ENCODE measurements at places on chromosomes 4 and X.

DNA sequence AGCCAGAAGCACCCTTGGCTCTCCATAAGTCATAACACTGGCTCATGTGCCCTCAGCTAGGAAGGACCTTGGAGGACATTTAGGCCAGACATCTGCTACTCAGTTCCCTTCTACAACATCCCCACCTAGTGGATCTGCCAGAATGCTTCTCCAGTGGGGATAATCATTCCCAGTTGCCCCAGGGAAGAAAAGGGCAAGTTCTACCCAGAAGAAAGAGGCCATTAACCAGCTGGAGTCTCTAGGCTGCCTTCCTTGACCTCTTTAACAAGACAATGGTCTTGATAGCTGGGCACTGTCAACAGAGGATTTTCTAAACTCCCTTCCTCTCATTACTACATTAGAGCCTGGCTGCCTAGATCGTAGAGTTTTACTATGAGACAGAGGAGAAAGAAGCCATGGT is 42.0 kb downstream of the LGI2 start:
- no peak for DNase-seq

- peak; percentile 79 for DNase-seq
These were observed 5.6 kb downstream of the FLNA start for GRCh38 chrX:154368630-154369448.

DNA sequence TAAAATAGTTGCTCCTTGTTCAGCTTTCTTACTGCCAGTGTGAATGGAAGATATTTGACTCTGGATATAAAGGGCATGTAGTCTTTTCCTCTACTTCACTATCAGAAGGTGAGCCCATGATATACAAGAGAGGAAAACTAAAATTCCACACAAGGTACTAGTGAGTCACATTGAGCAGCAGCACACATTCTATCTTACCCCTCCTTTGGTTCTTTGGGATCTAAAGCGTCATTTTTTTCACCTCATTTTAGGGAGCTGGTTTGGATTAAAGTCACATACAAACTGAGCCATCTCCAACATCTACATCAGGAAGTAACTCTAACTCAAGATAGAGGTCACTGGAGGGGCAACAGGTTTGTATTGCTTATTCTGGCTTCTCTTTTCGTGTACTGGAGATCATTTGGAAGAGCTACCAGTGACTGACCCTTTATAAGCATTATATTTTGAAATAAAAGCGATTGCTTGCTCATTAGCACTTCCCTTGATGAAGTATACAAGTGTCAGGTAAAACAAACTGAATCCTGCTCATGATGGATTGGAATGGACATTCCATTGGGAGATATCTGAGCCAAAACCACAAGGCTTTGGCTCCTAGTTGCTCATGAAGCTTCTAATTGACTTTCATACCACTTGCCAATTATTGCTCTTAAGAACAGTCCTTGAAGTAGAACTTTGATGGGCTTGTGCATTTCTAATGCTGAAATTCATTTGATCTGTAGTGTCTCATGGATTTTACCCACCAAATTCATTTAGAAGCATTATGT is 124.1 kb downstream of the SPCS3 start:
- DNase-seq, result no peak

GRCh38 chr4:77158487-77158861 is 1.5 kb downstream of the CCNG2 start:
- peak; percentile 2 for DNase-seq

GRCh38 chr4:140305053-140305452 is 68.4 kb upstream of the SCOC start:
- DNase-seq, result no peak

DNA sequence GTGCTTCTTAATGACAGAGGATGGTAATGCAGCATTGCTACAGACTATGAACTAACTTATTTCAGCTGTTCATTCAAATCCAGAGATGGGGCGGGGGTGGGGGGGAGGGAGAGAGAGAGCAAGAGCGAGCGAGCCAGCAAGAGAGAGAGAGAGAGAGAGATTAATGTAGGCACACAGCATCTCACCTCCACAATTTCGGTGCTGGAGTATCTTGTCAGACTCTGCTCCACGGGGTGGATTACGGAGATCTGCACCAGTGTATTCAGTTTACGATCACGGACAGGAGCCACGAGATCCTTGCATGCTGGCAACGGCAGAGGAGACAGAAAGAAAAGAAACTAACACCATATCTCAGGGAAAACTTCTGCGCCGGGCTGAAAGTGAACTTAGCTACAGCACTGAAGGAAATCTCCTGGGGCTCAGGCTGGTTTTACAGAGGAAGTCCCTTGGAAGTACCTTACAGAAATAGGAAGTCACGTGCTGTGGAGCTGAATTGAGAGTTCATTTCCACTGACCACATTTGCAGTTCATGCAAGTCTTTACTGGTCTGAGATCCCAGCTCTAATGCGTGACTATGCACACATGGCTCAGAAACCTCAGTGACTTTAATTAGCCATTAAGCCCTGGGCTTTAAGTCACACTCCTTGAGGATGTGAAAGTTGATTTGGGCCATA is 440.9 kb downstream of the INPP4B start:
- DNase-seq, result peak; percentile 17

- DNase-seq, result no peak
These were observed 10.5 kb upstream of the TMEM165 start for GRCh38 chr4:55385201-55385649.

DNA sequence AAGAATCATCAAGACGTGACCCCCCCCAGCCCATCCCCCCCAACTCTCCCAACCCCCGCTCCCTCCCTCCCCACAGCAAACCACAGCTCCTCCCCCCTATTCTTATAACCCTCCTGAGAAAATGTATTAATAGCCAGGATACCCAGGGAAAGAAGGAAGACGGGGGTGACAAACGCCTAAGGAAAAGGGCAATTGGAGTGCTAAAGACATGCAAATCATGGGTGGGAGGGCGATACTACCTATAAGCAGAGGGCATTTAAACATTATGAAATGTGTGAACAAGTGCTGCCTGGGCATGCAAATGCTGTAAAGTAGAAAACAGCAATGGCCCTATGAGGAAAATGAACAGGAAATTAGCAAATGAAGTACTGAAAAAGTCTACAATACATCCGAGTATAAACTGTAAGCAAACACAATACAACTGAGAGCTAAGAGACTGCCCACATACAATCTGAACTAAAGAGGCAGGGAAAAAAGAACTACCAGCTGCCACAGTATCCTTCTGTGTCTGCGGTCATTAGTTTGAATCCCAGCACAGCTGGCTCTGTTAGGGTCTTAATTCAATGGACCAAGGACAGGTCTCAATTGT is 2.4 kb downstream of the CXXC4 start:
- no peak for DNase-seq

DNA sequence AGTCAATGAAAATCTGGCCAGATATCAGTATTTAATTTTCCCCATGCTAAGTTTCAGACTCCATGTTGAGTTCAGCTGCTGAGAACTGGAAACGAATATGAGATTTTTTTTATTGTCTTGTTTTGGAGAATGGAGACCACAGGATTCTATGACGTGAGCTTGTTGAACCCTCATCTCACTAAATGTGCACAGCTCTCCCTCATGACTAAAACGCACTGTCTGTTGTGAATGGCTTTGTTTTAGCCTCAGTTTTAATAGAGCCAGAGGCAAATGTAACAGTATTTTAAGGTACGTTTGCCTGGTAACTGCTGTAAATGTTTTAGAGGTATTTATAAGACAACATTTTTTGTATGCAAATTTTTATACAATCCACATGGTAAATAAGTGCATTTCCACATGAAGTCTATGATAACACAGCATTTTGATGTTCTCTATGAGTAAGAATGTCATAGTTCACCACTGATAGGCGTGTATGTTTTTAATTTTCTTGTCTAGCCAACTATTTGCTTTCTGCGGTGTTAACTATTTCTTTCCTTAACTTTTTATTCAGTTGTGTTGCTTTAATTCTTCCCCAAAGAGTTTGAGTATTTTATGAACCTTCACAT is 1159.3 kb upstream of the TENM3 start:
- no peak for DNase-seq

GRCh38 chr4:108359130-108359985 is 190.6 kb upstream of the LEF1 start:
- DNase-seq, result no peak

GRCh38 chr4:1154523-1155182 is 17.7 kb downstream of the SPON2 start:
- DNase-seq, result no peak

- no peak for DNase-seq
These were observed 10.7 kb downstream of the CLNK start for GRCh38 chr4:10673817-10674369.

GRCh38 chr4:155505321-155505720 is 128.6 kb upstream of the MAP9 start:
- no peak for DNase-seq

- DNase-seq, result no peak
These were observed 50.8 kb downstream of the SMIM14 start for GRCh38 chr4:39587881-39588280.

- DNase-seq, result no peak
These were observed 28.7 kb downstream of the EFHC2 start for GRCh38 chrX:44314808-44315207.

- DNase-seq, result no peak
These were observed 49.4 kb downstream of the RPS6KA3 start for GRCh38 chrX:20217271-20217670.

DNA sequence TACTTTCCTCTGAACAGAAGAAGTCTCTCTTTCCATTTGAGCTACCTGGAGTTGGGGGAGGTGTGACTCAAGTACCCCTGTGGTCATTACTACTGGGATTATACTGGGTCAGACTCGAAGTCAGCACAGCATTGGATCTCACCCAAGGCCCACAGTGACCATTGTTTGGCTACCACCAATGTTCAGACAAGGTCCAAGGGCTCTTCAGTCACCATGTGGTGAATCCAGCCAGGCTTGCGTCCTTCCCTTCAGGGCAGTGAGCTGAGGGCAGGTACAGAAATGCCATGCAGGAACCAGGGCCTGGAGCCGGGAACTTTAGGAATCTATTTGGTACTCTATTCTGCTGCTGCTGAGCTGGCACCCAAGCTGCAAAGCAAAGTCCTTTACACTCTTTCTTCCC is 5.5 kb upstream of the SLC4A4 start:
- no peak for DNase-seq

DNA sequence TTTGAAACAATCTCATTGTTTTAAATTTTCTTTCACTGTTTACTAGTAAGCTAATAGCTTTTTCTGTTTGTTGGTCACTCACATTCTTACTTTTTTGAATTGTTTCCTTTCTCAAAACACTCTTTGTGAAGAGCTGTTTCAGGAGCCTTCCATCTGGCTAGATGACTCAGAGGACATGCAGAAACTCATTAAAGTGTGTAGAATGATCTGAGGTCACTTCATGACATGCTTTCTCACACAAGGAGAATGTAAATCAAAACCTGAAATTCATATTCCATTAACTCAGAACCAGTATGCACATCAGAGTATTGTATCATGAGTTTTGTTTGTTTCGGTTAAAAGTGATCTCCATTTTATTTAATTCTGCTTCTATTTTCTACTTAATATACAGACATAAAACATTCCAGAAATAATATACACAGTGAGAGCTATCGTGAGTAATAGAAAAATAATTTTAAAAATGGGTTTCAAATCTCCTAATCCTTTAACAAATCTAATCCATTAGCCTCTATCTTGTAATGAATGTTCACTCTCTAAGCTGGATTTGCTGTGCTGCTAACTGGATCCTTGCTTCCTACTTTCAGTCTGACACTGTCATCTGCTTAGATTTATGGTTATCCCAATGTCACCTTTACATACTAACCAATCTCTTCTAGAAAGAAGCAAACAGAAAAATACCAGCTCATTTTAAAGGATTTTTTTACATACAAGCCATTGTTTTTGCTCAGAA is 449.6 kb downstream of the FSTL5 start:
- DNase-seq, result no peak

DNA sequence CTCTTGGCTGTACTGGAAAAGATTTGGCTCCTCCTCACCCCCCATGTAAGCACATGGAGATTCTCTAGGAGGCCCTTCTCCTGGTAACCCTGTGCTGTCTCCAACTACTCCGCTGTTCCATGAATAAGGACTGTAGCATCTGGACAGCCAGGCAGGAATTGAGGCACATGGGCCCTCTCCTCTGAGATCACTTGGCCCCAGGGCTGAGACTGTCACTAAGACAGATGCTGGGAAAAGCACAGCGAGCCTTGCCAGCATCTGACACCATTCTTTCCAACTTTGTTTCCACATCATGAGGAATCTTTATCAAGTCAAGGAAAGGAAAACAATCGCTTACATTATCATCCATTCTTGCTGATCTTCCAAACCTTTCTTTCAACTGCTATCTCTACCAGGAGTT is 222.6 kb upstream of the INTU start:
- DNase-seq, result no peak

GRCh38 chrX:15150586-15150985 is 119.3 kb downstream of the ASB9 start:
- DNase-seq, result no peak

- peak; percentile 54 for DNase-seq
These were observed at the start of gene SLC9A6 for GRCh38 chrX:135985157-135985972. TSS of gene SLC9A6 (plus strand) at chrX:135985435. CDS start at chrX:135985659, 224 bp downstream.

DNA sequence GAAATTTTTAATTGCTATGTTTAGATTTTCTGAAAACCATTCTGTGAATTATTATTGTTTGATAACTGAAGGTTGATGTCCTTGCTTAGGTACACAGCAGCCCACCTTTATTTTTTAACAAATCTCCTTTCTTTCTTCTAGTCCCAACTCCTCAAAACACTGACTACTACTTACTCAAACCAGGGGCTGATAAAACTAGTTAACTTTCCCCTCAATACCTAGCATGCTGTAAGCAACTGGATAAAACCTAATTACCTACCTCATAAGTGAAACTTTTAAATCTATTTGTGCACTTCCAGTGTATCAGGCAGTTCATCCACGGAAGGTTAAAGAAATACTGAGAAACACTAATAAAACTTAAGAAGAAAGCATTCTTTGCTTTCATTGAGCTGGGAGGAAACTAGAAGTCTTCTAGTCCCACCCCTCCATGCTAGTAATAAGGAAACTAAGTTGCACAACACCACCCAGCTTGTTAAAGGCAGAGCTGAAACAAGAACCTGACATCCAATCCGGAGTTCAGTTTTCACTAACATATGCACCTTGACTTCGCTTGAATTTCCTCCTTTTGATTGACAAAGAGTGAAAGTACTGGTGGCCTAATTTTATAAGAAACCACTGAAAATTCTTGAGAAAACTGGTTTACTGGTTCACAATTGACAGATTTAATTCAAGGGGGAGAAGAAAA is 180.2 kb upstream of the TET2 start:
- no peak for DNase-seq

- DNase-seq, result no peak
These were observed 186.8 kb downstream of the NWD2 start for GRCh38 chr4:37431417-37431743.

- no peak for DNase-seq
These were observed 122.4 kb downstream of the BCOR start for GRCh38 chrX:39975101-39975925.

- DNase-seq, result peak; percentile 3
These were observed 54.4 kb downstream of the VGLL1 start for GRCh38 chrX:136586386-136586785.

DNA sequence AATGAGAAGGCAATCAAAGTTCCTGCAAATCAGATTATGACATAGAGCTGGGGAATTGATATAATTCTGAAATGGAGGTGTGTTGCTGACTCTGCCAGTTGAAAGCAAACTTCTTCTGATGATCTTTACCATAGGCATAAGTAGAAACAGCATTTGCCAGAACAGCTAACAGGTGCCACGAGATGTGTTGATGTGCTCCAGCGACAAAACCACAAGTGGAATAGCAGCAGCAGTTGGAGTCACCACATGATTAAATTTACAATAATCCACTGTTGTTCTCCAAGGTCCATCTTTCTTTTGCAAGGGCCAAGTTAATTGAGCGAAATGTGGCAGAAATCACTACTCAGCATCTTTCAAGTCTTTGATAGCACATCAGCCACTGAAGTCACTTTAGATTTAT is 3.7 kb upstream of the OSTC start:
- no peak for DNase-seq

- no peak for DNase-seq
These were observed 328.7 kb downstream of the LDB2 start for GRCh38 chr4:16569790-16570189.
